HuH-7 (cell line): ENCODE measurements at places on chromosomes 11 and 22.

GRCh38 chr11:1228921-1229451 is 6.1 kb downstream of the MUC5B start:
- no peak for DNase-seq

DNA sequence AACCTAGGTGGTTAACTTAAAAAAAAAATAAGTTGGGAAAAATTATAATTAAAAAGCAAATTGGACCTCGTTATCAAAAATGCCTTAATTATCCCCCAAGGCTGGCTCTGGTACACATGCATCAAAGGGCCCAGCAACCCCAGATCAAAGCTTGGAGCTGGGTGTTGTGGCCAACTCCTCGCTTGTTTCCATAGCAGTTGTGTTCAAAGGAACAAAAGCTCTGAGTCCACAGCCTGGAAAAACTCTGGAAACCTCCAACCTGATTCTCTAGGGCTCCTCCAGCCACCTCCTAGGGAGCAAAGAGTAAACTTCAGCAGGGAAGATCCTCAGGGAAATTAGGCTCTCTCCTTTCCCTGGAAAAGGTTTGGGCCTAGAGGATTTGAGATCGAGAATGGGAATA is 149.4 kb downstream of the NXPE2 start:
- no peak for DNase-seq

GRCh38 chr11:61787928-61788491 is 4.4 kb downstream of the TMEM258 start:
- DNase-seq: peak; percentile 98

DNA sequence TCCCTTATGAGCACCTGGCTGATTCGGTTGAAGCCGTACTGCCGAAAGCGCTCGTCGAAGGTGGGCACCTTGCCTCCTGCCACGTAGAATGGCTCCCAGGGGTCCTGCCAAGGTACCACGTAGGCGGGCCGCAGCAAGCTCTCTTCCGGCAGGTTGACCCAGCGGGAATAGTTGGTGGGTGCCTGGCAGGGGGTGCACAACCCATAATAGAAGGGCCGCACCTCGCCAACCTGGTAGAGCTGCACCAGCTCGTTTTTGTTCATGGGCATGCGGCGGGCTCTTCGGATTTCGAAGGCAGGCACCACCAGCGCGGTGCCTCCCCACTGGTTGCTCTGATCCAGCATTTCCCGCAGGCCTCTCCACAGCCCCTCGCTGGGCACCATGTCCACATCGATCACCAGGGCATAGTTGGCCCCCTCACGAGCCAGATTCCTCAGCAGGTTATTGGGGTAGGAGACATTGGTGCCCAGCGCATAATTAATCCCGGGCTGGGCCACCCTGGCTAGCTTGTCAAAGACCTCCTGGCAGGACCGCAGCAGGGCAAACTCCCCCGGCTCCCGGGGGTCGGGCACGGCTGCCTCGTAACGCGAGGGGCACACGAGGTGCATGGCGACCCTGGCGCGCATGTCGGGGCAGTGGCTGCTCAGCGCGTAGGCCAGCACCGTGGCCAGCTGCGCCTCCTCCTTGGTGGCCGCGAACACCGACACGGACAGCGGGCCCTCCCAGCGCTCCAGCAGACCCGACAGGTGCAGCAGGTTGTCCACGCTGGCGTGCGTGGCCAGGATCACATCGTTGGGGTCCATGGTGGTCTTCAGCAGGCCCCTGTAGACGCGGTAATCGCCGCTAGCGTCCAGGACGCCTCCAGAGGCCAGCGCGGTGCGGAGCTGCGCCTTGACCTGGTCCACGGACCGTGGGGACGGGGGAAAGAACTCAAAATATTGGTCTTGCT is 679 bp downstream of the B4GAT1 start:
- no peak for DNase-seq

DNA sequence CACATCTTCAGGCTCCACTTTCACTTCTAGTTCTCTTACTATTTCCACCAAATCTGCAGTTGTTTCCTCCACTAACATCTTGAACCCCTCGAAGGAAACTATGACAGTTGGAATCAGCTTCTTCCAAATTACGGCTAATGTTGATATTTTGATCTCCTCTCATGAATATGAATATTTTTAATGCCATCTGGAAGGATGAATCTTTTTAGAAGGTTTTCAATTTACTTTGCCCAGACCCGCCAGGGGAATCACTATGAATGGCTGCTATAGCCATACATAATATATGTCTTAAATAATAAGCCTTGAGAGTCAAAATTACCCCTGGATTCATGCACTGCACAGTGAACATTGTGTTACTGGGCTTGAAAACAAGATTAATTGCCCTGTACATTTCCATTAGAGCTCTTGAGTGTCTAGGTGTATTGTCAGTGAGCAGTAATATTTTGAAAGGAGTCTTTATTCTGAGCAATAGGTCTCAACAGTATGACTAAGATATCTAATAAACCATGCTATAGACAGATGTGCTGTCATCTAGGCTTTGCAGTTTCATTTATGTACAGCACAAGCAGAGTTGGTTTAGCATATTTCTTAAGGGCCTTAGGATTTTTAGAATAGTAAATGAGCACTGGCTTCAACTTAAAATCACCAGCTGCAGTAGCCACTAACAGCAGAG is 48.3 kb upstream of the LRRC55 start:
- no peak for DNase-seq

- no peak for DNase-seq
These were observed 25.9 kb upstream of the GRAMD4 start for GRCh38 chr22:46593996-46594946.

GRCh38 chr11:73198677-73199076 is 19.4 kb upstream of the P2RY2 start:
- DNase-seq: no peak

- DNase-seq: no peak
These were observed 137.3 kb upstream of the KIRREL3 start for GRCh38 chr11:127137771-127138280.

DNA sequence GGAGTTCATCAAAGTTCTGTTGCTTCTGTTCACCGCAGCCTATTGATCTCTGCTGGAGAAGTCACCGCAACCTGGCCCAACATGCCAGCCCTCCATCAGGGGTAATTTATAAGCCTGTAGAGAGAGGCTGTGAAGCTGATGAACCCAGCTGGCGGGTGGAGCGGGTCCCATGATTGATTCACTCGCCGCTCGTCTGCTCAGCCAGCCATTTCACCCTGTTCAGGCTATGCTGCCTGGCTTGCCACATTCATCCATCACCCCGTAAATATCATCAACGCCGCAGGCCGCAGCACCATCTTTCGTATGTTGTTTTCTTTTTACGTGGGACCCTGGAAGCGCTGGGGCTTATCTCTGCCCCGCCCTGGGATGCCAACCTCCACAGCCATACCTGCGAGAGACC is 116.7 kb upstream of the OPCML start:
- no peak for DNase-seq

- no peak for DNase-seq
These were observed 57.6 kb downstream of the FBXO7 start for GRCh38 chr22:32531931-32532819.

DNA sequence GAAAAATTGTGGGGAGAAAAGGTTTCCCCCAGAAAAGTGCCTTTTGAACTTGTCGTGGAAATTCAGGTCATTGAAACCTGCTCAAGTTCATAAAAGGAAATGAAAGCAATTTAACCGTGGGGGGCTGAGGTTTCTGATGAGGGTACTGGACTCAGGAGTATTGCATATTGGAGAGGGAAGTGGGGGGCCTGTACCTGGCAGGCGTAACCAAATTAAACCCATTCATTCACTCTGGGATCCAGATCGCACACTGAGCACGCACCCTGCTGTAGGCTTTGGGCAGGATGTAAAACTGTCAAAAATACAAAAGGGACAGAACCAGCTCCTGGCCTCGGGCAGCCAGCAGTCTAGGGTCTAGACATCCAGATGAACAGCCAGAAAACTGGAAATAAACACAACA is 1517.4 kb downstream of the BRD1 start:
- no peak for DNase-seq

DNA sequence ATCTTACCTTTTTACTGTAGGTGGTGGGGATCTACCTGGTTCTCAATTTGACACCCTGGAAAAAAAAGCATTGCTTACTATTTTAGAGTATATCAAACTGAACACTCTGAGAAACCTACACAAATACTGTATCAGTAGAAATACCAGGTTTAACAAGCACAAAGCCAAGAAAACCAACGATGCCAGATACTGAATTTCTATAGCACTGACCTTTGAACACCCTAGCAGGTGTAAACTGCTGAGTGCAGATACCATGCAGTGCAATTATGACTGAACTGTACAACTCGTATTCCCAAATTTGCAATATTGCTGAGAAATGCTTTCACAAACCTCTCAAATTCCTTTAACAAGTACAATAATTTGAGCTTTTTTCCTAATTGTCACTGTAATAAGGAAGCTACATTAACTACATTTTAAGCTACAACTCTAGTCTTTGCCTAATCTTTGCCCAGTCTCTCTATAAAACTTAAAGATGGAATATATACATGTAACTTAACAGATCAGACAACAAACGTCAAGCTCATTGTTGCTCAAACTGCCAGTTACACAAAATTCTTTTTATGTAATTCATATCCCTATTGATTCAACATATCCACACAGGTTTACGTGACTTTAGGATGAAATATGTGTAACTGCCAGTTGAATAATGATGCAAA is 8.9 kb downstream of the TAF1D start:
- no peak for DNase-seq

GRCh38 chr22:49968831-49969661 is 8.5 kb downstream of the PIM3 start:
- DNase-seq: no peak

DNA sequence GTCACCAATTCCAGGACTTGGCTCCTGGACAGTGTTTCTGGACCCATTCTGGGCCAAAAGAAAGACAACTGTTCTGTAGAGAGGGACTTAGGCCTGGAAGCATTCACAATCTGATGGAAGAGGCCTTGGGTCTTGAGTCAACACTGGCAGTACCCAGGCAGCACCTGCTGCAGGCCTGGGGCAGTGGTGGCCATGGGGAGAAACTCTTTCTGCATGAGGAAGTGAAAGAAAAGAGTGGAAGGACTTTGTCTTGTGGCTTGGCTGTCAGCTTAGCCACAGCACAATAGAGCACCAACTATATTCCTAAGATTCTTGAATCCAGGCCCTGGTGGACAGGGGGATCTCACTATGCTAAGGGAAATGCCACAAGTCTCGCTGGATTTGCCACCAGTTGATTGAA is 70.6 kb downstream of the CTSC start:
- DNase-seq: no peak

GRCh38 chr11:39461066-39461465 is 1998.4 kb downstream of the LRRC4C start:
- DNase-seq: no peak

DNA sequence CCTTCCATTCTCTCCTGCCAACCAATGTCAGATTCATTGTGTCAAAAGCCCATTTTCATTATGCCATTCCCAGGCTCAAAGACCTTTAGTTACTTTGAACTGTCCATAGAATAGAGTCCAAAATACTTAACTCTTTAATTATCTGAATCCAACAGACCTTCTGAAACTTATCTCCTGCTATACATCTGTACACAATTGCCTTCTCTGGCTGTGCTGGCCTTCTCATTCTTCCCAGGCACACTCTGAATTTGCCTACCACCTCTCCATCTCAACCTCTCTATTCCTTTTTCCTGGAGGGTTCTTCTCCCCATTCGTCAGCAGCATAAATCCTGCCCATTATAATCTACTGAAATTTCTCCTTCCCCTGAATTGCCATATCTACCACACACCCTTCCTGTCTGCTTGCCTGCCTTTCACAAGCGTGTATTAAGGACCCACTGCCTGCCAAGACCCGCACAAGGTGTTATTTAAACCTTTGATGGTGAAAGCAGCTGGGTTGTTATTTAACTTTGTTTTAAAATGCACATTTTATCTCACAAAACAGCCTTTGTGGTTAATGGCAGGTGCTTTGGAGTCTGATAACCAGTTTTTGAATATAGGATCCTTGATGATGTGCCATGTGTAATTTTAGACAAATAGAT is 125.9 kb downstream of the CCDC81 start:
- no peak for DNase-seq

GRCh38 chr11:117160826-117161225 is 16.7 kb downstream of the PAFAH1B2 start:
- DNase-seq: no peak

DNA sequence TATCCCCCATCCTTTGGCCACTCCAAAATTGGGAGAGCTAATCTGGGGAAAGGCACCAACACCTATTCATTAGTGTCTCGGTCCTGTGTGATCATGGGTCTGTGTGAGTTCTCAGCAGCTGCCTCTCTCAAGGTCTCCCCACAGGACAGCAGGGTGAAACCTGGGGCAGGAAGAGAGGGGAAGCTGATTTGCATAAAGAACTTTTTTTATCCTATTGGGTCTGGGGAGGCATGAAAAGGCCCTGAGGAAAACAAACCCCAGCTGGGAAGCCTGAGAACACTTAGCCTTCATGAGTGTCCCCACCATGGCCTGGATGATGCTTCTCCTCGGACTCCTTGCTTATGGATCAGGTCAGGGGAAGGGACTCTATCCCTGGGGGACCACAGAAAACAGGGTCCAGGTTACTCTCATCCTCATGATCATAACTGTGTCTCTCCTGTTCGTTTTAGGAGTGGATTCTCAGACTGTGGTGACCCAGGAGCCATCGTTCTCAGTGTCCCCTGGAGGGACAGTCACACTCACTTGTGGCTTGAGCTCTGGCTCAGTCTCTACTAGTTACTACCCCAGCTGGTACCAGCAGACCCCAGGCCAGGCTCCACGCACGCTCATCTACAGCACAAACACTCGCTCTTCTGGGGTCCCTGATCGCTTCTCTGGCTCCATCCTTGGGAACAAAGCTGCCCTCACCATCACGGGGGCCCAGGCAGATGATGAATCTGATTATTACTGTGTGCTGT is 116.0 kb upstream of the TOP3B start:
- no peak for DNase-seq
